ENCODE measurements at places on chromosomes 4 and X.

DNA sequence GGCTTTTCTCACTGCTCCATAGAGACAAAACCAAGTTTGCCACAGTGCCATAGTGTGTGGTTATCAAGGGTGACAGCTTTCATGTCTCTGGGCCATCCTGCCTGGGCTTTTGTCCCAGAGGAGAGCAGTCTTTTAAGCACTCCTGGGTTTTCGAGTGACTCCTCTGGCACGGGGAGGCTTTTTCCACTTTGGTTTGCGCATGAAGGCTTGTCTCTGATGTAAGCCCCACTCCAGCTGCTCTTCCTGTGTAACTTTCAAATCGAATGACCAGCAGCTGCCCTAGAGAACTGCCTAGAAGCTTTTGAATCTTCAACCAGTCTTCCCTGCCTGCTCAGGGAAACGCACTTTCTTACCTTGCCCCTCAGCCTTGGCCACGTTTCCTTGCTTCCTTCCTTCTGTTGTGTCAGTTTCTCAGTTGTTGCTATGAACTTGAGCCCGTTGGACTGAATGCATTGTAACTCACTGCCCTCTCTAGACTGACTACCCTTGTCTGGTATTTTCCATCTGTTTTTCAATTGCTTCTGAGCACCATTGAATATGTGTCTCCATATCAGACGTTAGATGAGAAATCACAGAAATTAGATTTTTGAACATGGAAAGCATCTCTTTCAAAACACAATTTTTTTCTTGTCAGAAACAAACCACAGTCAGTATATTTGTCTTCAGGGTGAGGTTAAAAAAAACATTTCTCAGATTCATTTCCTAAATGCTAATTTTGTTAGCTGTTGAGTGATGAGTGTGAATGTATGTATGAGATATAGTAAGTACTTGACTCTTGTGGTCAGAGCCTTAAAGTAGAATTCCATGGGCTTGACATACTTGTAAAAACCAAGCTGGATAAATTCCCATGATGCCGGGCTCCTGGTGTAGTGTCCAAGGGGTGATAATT lies 45.3 kb downstream of the SLC9A6 start:
- no peak for DNase-seq

DNA sequence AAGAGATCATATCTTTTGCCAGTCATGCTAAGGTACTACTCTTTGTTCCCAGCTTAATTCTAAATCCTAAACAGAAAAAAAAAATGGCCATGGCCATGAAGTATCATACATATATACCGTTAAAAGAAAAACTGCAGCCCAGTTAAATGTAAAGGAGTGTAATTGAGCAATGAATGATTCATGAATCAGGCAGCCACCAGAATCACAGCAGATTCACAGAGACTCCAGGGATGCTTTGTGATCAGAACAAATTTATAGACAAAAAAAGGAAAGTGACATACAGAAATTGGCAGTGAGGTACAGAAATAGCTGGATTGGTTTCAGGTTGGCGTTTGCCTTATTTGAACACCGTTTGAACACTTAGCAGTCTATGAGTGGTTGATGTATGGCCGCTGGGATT lies 42.1 kb upstream of the PDGFC start:
- DNase-seq: no peak

- no peak for DNase-seq
Observed at GRCh38 chr4:6160536-6160935, 39.8 kb downstream of the JAKMIP1 start.

DNA sequence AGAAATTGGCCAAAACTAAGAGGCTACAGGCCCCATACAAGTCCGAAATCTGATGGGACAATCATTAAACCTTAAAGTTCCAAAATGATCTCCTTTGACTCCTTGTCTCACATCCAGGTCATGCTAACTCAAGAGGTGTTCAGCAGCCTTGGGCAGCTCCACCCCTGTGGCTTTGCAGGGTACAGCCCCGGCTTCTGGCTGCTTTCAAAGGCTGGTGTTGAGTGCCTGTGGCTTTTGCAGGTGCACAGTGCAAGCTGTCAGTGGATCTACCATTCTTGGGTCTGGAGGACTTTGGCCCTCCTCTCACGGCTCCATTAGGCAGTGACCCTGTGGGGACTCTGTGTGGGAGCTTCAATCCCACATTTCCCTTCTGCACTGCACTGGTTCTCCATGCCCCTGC lies 329.1 kb upstream of the MAD2L1 start:
- no peak for DNase-seq

GRCh38 chr4:174183259-174183658 lies 100.2 kb downstream of the FBXO8 start:
- no peak for DNase-seq

- DNase-seq: no peak
Observed at GRCh38 chr4:101123231-101123630, 224.1 kb downstream of the PPP3CA start.

DNA sequence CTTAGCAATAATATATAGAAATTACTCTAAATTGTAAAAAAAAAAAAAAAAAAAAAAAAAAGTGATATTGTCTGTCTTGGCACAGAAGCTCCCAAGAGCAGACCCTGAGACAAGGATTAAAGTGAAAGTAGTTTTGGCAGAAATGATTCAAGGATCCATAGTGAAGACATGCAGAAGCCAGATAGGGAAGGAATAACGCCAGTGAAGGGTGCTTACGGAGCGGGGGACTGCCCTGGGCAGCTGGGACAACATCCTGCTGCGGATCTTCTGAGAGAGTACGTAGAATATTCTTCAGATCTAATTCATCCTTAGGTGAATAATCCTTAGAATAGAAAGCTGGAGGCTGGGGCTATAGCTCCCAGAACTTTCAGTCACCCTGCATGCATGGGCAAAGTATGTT lies 39.8 kb downstream of the ARHGAP24 start:
- no peak for DNase-seq

DNA sequence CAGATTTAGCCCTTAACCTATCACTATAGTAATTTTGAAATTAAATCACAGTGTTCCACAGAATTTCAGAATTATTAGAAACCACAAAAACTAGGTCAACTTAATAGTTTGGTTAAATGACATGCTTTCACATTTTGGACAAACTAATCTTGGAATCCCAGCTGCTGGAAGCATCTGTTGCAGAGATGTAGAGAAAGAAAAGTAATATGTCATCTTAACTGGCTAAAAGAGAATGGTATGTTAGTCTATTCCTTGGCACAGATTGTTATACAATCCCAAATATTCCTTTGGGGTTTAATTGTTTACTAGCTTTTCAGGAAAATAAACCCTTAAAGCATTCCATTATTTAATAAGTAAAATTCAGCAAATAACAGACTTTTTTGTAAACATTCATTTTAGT lies 519.9 kb downstream of the IL15 start:
- DNase-seq: no peak

DNA sequence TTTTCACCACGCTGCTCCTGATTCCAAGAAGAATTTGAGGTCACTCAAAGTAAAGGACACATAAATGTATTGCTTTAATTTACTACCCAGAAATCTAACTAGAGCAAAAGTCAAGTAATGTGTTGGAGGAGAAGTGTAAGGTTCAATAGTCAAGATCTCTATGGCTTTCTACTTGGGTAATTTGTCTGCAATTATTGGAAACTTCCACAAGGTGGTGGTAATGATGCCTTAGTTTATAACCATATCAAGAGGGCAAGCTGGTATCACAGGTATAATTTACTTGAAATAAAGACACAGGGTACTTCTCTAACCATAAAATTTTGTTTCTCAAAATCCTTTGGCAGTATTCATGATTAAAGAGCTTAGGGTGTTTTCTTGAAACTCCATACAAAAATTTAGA lies 10.2 kb upstream of the GRIA3 start:
- no peak for DNase-seq

- DNase-seq: no peak
Observed at GRCh38 chr4:101037938-101038413, 309.4 kb downstream of the PPP3CA start.

- DNase-seq: no peak
Observed at GRCh38 chrX:107669885-107670628, 41.7 kb downstream of the PRPS1 start.

GRCh38 chrX:119055687-119056086 lies 17.1 kb upstream of the CT47C1 start:
- no peak for DNase-seq

DNA sequence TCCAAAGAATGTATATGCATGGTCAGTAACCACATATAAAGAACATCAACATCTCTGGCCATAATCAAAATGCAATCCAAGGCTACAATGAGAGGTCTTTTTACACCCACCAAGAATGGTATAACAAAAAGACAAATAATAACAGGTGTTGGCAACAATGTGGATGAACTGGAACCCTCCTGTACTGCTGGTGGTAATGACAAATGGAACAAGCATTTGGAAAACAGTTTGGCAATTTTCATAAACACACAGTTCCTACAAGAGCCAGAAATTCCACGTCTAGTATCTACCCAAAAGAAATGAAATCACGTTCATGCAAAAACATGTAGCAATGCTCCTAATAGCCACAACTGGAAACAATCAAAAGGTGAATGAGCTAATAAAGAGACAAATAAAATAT lies 11.7 kb downstream of the UGT2B4 start:
- DNase-seq: no peak

DNA sequence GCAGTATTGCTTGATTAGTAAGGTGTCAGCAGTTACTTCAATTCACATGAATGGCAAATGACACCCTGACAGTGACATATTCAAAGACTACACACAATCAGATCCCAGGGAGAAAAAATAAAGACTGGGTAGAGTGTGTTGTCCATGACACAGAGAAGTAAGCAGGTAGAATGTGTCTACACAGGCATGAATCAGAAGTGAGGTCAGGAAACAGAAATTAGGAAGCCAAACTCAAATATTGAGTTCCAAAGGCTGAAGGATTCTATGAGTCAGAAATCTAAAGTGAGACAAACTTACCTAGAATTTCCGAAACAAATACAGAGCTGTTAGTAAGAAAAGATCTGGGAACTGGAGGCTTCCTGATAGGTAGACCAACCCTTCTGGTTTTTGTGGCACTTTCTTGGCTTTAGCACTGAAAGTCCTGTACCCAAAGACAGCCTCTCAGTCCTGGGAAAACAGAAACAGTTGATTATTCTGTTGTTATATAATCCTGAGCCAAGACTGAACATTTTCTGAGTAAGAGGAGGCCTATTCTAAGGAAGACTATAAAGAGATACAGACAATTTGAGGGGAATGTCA lies 24.3 kb upstream of the GLRA2 start:
- DNase-seq: no peak

GRCh38 chr4:7752649-7753048 lies 187.0 kb downstream of the AFAP1 start:
- no peak for DNase-seq
